ENCODE measurements at places on chromosomes 2 and 18. TPM values are rescaled to one million over a fixed set of nuclear protein-coding genes. Genes with fewer than 3 reads are reported as not detected.

Gene PDE1A
- 26.5 TPM for total RNA-seq

Gene BMPR2
- total RNA-seq: 24.1 TPM

Gene ERCC3
- total RNA-seq: 39.4 TPM

Gene ERICH2
- not detected for total RNA-seq

Gene ACMSD
- total RNA-seq: not detected

Gene AGXT
- total RNA-seq: not detected

Gene BMP10
- not detected for total RNA-seq

Gene ELOA2
- not detected for total RNA-seq

Gene CTAGE1
- total RNA-seq: not detected

All from smooth muscle cell of trachea (primary cell).